Myometrial cell (primary cell): ENCODE measurements at places on chromosomes 12 and 14. TPM values are rescaled to one million over a fixed set of nuclear protein-coding genes. Genes with fewer than 3 reads are reported as not detected.

Gene RD3L
- total RNA-seq: not detected in 2 replicates

Gene FAM216A
- 12.2 and 16.4 TPM in 2 replicates for total RNA-seq

Gene CLEC6A
- not detected in 2 replicates for total RNA-seq

Gene KRT73
- total RNA-seq: not detected in 2 replicates

Gene PDE3A
- 0.58 and 0.71 TPM in 2 replicates for total RNA-seq

Gene GOLGA5
- 35.2 and 55.8 TPM in 2 replicates for total RNA-seq

Gene SLC2A13
- 5.5 and 7.8 TPM in 2 replicates for total RNA-seq

Gene HOXC6
- total RNA-seq: 0.86 and 2.5 TPM in 2 replicates

Gene PLEKHG7
- total RNA-seq: not detected in 2 replicates

Gene FOXN4
- not detected in 2 replicates for total RNA-seq

Gene CNIH1
- 287 and 336 TPM in 2 replicates for total RNA-seq

Gene STX2
- total RNA-seq: 32.3 and 48.2 TPM in 2 replicates

Gene KRT81
- total RNA-seq: under 0.01 TPM in 1 of 2 replicates, not detected in the other

Gene SSPN
- total RNA-seq: 8.1 and 10.1 TPM in 2 replicates

Gene FGF6
- not detected in 2 replicates for total RNA-seq

Gene NXPH4
- total RNA-seq: 0.71 and 1.2 TPM in 2 replicates

Gene MMP14
- 435 and 437 TPM in 2 replicates for total RNA-seq

Gene RBMS2
- total RNA-seq: 13.6 and 16.4 TPM in 2 replicates

Gene TMEM63C
- not detected in 2 replicates for total RNA-seq

Gene TGM1
- total RNA-seq: 0.35 and 4.0 TPM in 2 replicates

Gene COPS7A
- 127 and 144 TPM in 2 replicates for total RNA-seq

Gene RHOF
- total RNA-seq: 14.9 and 15.0 TPM in 2 replicates

Gene AICDA
- total RNA-seq: not detected in 2 replicates

Gene MANSC1
- 1.4 and 3.5 TPM in 2 replicates for total RNA-seq

Gene RNASE3
- total RNA-seq: not detected in 2 replicates

Gene DEPDC4
- total RNA-seq: 1.2 TPM in 1 of 2 replicates, not detected in the other

Gene TMPRSS12
- total RNA-seq: not detected in 2 replicates

Gene CMAS
- 39.3 and 52.8 TPM in 2 replicates for total RNA-seq

Gene SLC38A4
- 0.53 and 0.58 TPM in 2 replicates for total RNA-seq

Gene CARMIL3
- not detected in 2 replicates for total RNA-seq
